ENCODE measurements at places on chromosomes 5 and 9. TPM values are rescaled to one million over a fixed set of nuclear protein-coding genes. Genes with fewer than 3 reads are reported as not detected.

DNA sequence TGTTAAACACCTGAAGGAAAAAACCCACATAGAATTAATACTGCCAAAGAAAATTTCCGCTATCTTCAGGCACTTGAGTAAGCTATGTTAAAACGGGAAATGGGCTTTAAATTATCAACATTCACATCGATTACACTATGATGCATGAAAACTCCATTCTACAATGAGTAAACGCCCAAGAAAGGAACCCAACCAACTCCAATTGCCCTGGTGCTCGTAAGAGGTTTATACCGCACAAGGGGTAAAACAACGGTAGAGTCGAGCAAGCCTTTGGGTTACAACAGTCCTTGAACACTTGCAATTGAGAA lies 1.0 kb downstream of the AGTPBP1 start:
- DNase-seq: no peak

MEIKIN gene
- not detected for polyA plus RNA-seq

DNA sequence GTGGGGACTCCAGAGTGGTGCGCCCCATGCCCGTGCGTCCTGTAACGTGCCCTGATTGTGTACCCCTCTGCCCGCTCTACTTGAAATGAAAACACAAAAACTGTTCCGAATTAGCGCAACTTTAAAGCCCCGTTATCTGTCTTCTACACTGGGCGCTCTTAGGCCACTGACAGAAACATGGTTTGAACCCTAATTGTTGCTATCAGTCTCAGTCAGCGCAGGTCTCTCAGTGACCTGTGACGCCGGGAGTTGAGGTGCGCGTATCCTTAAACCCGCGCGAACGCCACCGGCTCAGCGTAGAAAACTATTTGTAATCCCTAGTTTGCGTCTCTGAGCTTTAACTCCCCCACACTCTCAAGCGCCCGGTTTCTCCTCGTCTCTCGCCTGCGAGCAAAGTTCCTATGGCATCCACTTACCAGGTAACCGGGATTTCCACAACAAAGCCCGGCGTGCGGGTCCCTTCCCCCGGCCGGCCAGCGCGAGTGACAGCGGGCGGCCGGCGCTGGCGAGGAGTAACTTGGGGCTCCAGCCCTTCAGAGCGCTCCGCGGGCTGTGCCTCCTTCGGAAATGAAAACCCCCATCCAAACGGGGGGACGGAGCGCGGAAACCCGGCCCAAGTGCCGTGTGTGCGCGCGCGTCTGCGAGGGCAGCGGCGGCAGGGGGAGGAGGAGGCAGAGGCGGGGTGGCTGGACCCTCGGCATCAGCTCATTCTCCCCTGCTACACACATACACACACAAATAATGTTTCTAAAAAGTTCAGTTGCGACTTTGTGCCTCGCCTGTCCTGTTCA lies 668 bp downstream of the GLIS3 start:
- DNase-seq: peak; percentile 52

DNA sequence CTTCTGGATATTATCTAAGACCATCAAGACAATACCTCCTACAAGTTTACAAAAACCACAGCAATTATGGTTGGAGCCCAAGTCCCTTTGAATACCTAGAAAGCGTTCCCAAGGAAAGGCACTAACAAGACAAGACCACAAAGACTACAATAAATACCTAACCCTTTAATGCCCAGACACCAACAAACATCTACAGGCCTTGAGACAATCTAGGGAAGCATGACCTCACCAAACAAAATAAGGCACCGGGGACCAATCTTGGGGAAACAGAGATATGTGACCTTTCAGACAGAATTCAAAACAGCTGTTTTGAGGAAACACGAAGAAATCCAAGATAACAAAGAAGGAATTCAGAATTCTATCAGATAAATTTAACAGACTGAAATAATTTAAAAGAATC lies 37.8 kb downstream of the OXCT1 start:
- no peak for DNase-seq

GRCh38 chr9:74554751-74555419 lies 57.8 kb downstream of the RORB start:
- peak; percentile 25 for DNase-seq

All from left renal pelvis (tissue), 4 donors.